ENCODE measurements at places on chromosomes 4 and X. TPM values are rescaled to one million over a fixed set of nuclear protein-coding genes. Genes with fewer than 3 reads are reported as not detected.
A peak's percentile ranks its signal among the peaks of the same experiment; 100 is the strongest.

DNA sequence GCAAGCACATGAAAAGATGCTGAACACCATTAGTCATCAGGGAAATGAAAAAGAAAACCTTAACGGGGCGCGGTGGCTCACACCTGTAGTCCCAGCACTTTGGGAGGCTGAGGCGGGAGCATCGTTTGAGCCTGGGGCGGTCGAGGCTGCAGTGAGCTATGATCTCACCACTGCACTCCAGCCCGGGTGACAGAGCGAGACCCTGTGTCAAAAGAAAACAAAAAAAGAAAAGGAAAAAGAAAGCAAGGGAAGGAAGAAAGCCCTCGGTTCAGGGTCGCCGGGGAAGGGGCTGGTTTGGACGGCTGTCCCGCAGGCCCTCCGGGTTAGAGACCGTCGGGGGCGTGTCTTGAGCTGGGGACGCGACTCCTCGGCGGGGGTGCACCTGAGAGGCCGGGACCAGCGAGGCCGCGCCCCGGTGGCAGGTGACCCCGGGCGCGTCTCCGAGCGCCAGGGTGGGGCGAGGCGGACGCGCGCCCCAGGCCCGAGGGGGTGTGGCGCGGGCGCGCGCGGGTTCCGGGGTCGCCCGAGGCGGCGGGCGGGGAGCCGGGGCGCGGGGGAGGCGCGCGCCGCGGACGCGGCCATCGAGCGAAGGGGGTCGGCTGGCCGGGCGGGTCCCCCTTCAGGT, 478 bp upstream of the PLXNA3 start:
- peak overlapping the region; percentile 91 for H3K4me3 ChIP-seq
- peaks cover 5% of the 10 kb centered on the region for H3K4me1 ChIP-seq
- H3K36me3 ChIP-seq = peaks cover 9% of the 10 kb centered on the region
- no peaks in the 10 kb centered on the region for H3K27me3 ChIP-seq

DNA sequence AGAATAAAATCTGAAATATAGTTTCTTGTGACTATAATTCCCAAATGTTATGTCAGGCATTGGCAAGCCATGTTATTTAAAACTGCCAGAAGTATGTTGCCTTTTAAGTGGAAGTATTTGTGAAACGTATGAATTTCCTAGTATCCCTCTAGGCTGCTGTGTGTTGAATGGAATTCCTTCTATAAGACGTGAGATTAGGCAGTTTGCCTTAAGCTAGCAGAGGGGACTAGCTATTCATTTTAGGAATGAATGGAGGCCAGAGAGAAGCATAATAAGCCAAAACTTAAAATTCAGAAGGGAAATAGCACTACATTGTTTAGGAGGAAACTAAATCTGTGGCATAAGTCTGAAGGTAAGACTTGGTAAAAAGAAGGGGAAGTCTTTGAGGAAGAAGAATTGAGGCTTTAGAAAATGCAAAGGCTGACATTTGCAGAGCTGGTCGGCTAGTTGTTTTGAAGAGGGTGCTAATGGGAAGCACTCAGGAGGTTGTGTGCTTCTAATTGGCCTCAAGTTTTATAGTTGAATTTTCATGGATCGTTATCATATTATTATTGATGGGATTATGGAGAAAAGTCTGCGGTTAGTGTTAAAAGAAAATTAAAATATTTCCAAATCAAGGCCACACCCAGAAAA, 57.1 kb downstream of the TMEM131L start:
- no peak overlapping the region for H3K27ac ChIP-seq
- H3K36me3 ChIP-seq = peaks cover 8% of the 10 kb centered on the region
- peaks cover 48% of the 10 kb centered on the region for H3K4me1 ChIP-seq
- H3K4me3 ChIP-seq = no peak overlapping the region

- no peak overlapping the region for H3K4me3 ChIP-seq
- no peak overlapping the region for H3K27ac ChIP-seq
- DNase-seq = peak; percentile 48
Measured at GRCh38 chrX:129115104-129115503, 408.2 kb downstream of the SMARCA1 start.

DNA sequence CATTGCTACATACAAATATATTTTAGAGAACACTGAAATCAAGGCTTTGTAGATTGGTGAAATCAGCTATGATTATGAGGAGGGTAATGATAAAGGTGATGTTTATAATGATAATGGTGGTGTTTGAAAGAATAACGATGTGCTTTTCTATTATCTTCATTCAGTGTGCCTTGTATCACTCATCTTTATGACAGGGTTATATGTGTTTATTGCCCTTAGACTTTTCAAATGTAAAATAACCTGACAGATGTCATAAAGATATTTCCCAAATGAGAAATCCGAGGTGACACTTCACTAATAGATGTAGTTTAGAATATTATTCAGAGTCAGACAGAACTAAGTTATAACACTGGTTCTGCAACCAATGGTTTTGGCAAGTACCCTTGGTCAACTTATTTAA, 323.0 kb upstream of the SPANXN4 start:
- no peaks in the 10 kb centered on the region for H3K36me3 ChIP-seq
- no peak for DNase-seq
- H3K4me3 ChIP-seq = no peak overlapping the region
- H3K4me1 ChIP-seq = no peaks in the 10 kb centered on the region
- no peak overlapping the region for H3K27ac ChIP-seq

DNA sequence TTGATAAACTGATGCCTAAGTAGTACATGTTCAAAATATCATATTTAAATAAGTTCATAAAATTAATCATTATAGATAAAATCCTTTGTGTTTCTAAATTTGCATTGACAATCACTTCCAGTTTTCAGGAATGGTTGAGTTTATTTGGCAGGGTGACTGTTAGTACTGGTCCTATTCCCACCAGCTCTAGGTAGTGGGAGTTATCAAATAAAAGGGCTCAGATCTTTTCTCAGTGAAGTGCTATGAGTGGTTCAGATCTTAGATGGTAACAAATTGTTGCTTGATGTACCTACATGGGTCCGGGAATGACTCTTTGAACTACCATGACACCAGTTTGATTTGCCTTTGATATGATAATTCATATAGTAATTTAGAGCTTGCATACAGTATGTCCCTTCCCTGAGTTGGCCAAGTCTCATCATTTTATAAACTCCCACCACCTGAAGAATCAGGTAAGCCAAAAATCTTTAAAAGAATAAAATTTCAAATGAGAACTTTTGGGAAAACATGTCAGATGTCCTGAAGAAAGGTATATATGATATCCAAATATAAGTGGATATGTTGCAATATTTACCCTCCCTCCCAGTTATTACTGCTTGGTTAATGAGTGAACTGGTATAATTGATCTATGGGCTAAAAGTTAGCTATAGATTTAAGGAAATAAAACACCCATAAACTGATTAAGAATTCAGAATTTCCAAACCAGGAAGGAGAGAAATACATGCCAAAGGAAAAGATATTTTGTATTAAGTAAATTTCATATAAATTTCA, 28.6 kb downstream of the GPC3 start:
- H3K36me3 ChIP-seq = peaks cover 12% of the 10 kb centered on the region
- peaks cover 4% of the 10 kb centered on the region for H3K4me1 ChIP-seq
- DNase-seq = no peak

The TMSB15C gene
- 18.7 TPM for total RNA-seq

GRCh38 chrX:10570601-10571000, 49.8 kb downstream of the MID1 start:
- DNase-seq = no peak
- no peak overlapping the region for H3K27ac ChIP-seq
- H3K4me1 ChIP-seq = peaks cover 39% of the 10 kb centered on the region
- H3K27me3 ChIP-seq = no peaks in the 10 kb centered on the region
- peaks cover 22% of the 10 kb centered on the region for H3K36me3 ChIP-seq

DNA sequence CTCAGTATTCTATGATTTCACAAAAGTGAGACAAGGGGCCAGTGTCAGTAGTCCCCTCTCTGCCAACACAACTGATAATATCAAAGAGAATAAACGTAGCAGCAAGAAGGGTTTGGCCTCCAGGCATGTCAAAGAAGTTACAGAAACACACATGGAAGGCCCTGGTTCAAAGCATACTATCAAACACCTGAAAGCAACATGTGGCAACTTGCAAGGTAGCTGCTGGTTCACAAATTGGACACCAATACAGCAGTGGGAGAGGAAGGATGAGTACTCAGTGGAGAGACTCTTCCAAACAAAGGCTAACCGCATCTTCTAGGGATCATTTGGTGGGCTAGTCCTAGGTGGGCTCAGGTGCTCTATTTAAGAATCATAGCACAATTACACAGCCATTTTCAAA, 74.9 kb upstream of the MAOA start:
- no peak for DNase-seq
- no peaks in the 10 kb centered on the region for H3K4me1 ChIP-seq
- no peaks in the 10 kb centered on the region for H3K27me3 ChIP-seq
- no peak overlapping the region for H3K27ac ChIP-seq
- no peaks in the 10 kb centered on the region for H3K36me3 ChIP-seq

GRCh38 chr4:42385516-42385915, 11.8 kb upstream of the SHISA3 start:
- peaks cover 1% of the 10 kb centered on the region for H3K4me1 ChIP-seq
- no peaks in the 10 kb centered on the region for H3K36me3 ChIP-seq
- H3K27ac ChIP-seq = no peak overlapping the region
- no peak overlapping the region for H3K4me3 ChIP-seq
- DNase-seq = no peak

- peaks cover 4% of the 10 kb centered on the region for H3K36me3 ChIP-seq
- H3K4me1 ChIP-seq = no peaks in the 10 kb centered on the region
- H3K4me3 ChIP-seq = no peak overlapping the region
- DNase-seq = no peak
Measured at GRCh38 chr4:141158219-141158618, 24.9 kb upstream of the RNF150 start.

GRCh38 chr4:81245218-81246009, 30.4 kb upstream of the PRKG2 start:
- no peak for DNase-seq
- H3K27me3 ChIP-seq = peaks cover 6% of the 10 kb centered on the region
- H3K36me3 ChIP-seq = no peaks in the 10 kb centered on the region

GRCh38 chr4:109233570-109233969, 68.9 kb downstream of the COL25A1 start:
- peaks cover 4% of the 10 kb centered on the region for H3K4me1 ChIP-seq
- H3K27me3 ChIP-seq = no peaks in the 10 kb centered on the region
- no peak overlapping the region for H3K4me3 ChIP-seq
- DNase-seq = no peak
- H3K36me3 ChIP-seq = peaks cover 30% of the 10 kb centered on the region

DNA sequence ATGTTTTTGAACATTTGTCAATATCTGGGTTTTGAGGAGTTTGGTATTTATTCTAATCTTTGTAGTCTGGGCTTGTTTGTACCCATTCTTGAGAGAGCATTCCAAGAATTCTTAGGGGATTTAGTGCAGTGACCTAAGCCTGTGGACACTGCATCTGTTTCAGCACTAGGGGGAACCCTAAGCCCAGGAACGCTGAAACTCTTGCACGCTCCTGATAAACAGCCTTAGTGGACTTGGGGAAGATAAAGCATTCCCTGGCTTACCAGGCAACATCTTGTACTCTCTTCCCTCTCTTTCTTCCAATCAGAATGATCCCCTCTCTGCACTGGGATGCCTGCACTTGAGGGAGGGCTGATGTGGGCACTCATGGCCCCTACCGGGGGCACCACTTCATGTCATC, 654.9 kb upstream of the HTR2C start:
- no peaks in the 10 kb centered on the region for H3K4me1 ChIP-seq
- no peak overlapping the region for H3K27ac ChIP-seq
- H3K4me3 ChIP-seq = no peak overlapping the region
- no peaks in the 10 kb centered on the region for H3K27me3 ChIP-seq

DNA sequence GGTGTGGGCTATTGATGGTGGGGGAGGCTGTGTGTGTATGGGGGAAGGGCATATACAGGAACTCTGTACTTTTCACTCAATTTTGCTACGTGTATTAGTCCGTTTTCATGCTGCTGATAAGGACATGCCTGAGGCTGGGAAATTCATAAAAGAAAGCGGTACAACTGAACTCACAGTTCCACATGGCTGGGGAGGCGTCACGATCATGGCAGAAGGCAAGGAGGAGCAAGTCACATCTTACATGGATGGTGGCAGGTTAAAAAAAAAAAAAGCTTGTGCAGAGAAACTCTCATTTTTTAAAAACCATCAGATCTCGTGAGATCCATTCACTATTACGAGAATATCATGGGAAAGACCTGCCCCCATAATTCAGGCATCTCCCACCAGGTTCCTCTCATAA, 152.3 kb downstream of the NEK1 start:
- H3K4me1 ChIP-seq = no peaks in the 10 kb centered on the region
- DNase-seq = no peak
- H3K4me3 ChIP-seq = no peak overlapping the region
- no peaks in the 10 kb centered on the region for H3K27me3 ChIP-seq
- peaks cover 38% of the 10 kb centered on the region for H3K36me3 ChIP-seq
- H3K27ac ChIP-seq = no peak overlapping the region

The CCDC120 gene
- total RNA-seq = 13.8 TPM

- peaks cover 3% of the 10 kb centered on the region for H3K4me1 ChIP-seq
- H3K27me3 ChIP-seq = peaks cover 6% of the 10 kb centered on the region
- no peak overlapping the region for H3K4me3 ChIP-seq
Measured at GRCh38 chr4:70571772-70572171, 20.3 kb upstream of the AMBN start.

- no peaks in the 10 kb centered on the region for H3K36me3 ChIP-seq
- no peaks in the 10 kb centered on the region for H3K4me1 ChIP-seq
- no peaks in the 10 kb centered on the region for H3K27me3 ChIP-seq
- H3K27ac ChIP-seq = no peak overlapping the region
Measured at GRCh38 chrX:43718956-43719355, 62.9 kb downstream of the MAOA start.

GRCh38 chr4:169208516-169208915, 62.2 kb downstream of the SH3RF1 start:
- H3K27me3 ChIP-seq = no peaks in the 10 kb centered on the region
- H3K4me3 ChIP-seq = no peak overlapping the region
- peaks cover 16% of the 10 kb centered on the region for H3K36me3 ChIP-seq
- DNase-seq = no peak
- peak overlapping the region; percentile 70 for H3K27ac ChIP-seq
- peaks cover 37% of the 10 kb centered on the region for H3K4me1 ChIP-seq

The HERC6 gene
- total RNA-seq = 0.59 TPM

- no peaks in the 10 kb centered on the region for H3K27me3 ChIP-seq
- H3K36me3 ChIP-seq = peaks cover 22% of the 10 kb centered on the region
- no peaks in the 10 kb centered on the region for H3K4me1 ChIP-seq
- H3K4me3 ChIP-seq = no peak overlapping the region
- DNase-seq = no peak
- H3K27ac ChIP-seq = no peak overlapping the region
Measured at GRCh38 chr4:40121515-40121914, 64.9 kb downstream of the N4BP2 start.

The HAND2 gene
- not detected for total RNA-seq

DNA sequence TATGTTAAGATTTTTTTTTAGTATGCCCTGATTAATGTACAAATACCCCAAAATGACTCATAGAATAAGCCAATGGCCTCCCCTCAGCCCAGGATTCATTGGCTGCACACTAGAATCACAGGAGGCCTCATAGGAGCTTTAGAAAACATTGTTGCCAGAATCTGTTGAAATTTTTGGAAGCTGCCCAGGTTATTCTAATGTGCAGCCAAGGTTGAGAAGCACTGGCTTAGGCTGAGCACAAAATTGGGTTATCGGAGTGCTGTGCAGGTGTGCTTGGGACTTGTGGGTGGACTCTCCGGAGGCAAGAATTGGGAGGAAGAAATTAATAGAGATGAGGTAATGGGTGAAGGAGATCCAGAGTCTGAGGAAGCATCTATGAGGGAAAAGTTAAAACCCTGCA, 41.3 kb upstream of the VCX start:
- H3K4me1 ChIP-seq = no peaks in the 10 kb centered on the region
- H3K36me3 ChIP-seq = no peaks in the 10 kb centered on the region
- no peaks in the 10 kb centered on the region for H3K27me3 ChIP-seq

All from neural crest cell (in vitro differentiated cells).